Suppressor macrophage (primary cell): ENCODE measurements at places on chromosomes 3 and 15.
A peak's percentile ranks its signal among the peaks of the same experiment; 100 is the strongest.

DNA sequence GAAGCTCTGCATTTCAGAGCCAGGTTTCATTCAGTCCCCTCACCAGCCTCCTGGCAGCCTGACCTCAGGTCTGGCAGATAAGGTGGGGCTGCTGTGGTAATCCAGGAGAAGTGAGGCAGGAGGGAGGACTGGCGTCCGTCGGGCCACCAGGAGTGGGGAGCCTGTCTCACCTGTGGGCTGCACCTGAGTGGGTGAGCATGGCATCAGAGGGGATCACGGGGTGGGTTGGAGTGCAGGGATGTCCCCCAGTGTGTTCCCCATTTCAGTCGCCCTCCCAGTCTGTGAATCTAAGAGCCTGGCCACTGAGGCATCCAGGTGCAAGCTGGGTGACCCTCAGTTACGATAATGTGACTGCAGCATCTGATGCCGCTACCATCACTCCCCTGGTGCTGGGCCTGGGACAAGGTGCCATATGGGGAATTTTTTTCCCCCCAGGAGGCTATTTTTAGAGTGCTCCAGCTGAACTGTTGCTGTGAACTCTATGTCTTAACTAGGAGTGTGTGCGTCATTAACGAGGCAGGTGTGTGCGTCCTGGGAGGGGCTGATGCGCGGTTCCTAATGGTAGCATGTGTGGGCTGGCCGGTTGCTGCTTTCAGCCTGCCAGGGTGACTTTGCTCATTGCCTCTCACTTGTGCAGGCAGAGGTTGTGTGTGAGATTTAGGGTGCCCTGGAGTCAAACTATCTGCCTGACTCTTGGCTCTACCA, 165.2 kb downstream of the SLCO3A1 start:
- no peak for DNase-seq

DNA sequence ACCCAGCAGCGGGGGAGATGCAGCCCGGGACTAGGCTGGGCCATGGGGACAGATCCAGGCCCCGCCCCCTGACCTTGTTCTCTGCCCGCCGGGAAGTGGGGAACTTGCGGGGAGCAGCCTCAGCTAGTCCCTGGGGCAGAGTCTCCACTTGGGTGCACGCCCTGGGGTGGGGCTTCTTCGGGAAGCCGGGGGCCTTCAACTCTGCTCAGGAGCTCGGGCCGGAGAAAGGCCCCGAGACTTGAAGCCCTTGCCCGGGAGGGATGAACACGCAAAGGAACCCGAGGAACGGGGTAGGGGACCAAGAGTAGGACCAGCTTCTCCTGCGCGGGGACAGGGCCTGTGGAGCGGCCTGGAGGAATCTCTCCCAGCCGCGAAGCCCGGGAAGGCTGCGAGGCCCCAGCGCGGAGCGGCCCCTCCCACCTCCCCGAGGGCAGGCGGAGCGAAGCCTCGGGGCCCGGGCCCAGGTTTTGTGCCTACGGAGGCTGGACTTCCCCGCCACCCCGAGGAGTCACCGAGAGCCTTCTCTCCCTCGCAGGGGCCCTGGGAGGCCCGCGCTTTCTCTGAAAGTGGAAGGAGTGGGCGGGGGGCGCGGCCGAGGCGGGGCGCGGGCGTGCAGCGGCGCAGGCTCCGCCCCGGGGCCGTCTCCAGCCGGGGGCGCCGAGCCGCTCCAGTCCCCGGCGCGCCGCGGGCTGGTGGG, at the start of gene ITPKA:
Gene ITPKA (plus strand): TSS at position 670 of the 697 bp plus-strand sequence. CDS start 54 bp downstream, outside the sequence.
- peak; percentile 71 for DNase-seq

GRCh38 chr3:138479438-138479863, 45.0 kb downstream of the ESYT3 start:
- peak; percentile 60 for DNase-seq

GRCh38 chr3:106880206-106880605, 497.0 kb upstream of the CCDC54 start:
- DNase-seq: no peak
